Right atrium auricular region (tissue), 2 donors: ENCODE measurements at places on chromosomes 4 and X. TPM values are rescaled to one million over a fixed set of nuclear protein-coding genes. Genes with fewer than 3 reads are reported as not detected.
A peak's percentile ranks its signal among the peaks of the same experiment; 100 is the strongest.

TRAPPC11 gene
- total RNA-seq = 31.0 TPM

CLDN2 gene
- not detected for total RNA-seq

- H3K27me3 ChIP-seq = no peaks in the 10 kb centered on the region
- no peaks in the 10 kb centered on the region for H3K36me3 ChIP-seq
- DNase-seq = no peak
- no peaks in the 10 kb centered on the region for H3K4me1 ChIP-seq
These were observed 4.6 kb downstream of the SUPT20HL1 start for GRCh38 chrX:24364851-24365538.

DNA sequence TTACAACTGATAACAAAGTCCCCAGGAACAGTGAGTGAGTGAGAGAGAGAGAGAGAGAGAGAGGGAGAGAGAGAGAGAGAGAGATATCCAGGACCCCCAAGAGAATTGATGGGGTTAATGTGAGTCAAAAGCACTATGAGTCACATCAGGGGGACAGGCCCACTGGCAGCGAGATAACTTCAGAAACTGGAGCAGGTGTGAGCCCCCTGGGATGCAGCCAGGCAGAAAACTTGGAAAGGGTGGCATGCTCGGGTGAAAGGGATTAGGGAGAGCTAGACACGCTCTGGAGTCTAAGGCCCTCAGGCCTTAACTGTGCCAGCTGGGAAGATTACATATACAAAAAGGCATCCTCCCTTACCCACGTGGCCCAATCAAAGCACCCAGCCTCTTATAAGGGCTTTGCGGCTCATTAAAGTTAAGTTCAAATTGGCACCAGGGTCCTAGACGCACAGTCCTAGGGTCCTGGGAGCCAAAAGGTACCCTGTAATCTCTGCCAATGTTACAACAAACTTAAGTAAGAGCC is 841 bp downstream of the ACOT9 start:
- no peaks in the 10 kb centered on the region for H3K36me3 ChIP-seq
- peaks cover 7% of the 10 kb centered on the region for H3K4me1 ChIP-seq
- peak overlapping the region; percentile 93 for H3K27ac ChIP-seq
- no peaks in the 10 kb centered on the region for H3K27me3 ChIP-seq

DNA sequence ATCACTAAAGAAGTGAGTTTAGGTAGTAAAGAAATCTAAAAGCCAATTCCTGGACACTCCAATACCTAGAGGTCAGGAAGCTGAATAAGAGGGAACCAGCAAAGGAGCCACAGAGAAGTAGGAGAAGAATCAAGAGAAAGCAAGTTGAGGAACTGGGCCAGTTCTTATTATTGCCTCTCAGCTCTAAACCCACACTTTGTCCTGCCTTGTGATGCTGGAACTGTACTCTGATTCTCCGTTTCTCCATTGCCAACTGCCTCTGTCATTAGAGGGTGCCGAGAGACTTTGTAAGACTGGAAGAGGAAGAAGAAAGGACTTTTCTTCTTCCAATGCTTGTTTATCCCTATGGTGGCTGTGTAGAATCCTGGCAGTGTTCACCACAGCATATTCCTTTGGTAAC is 38.6 kb downstream of the NSUN7 start:
- H3K36me3 ChIP-seq = no peaks in the 10 kb centered on the region
- no peak overlapping the region for H3K27ac ChIP-seq
- H3K27me3 ChIP-seq = no peaks in the 10 kb centered on the region
- no peaks in the 10 kb centered on the region for H3K4me1 ChIP-seq
- DNase-seq = no peak

DNA sequence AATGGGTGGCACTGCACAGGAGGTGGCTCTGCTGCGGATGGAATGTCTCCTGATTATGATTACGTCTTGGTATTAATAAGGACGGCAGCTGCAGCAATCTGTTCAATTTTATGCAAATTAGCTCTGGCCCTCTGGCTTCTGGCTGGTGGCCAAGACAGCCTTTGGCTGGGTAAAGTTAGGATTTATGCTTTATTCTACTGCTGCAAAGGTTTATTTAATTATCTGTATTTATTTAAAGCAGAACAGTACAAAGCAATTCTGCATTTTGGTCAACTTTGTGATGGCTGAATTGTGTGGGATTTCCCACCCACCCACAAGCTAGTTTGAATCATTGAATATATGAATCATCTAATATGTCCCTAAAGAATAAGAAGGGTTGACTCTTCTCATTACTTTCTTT is 745.6 kb upstream of the FAM241A start:
- DNase-seq = no peak
- H3K27me3 ChIP-seq = no peaks in the 10 kb centered on the region
- H3K36me3 ChIP-seq = no peaks in the 10 kb centered on the region
